ENCODE measurements at places on chromosomes 16 and 17.

DNA sequence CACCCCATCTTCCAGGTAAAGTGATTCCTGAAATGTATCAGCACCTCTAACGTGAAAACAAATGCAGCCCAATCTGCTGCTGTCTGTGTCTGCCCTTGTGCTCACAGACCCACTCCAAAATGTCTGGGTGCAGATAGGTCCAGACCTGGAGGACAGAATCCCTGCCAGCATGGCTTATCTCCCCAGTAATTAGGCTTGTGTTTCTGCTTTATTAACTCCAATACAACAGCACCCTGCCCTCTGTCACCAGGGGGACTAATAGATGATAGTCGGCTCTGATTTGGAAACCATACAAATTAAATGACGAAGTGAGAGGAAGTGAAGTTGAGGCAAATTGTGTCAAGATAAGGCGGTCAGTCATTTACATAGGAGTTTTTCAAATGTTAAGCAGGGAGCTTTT is 608.3 kb upstream of the SALL1 start:
- DNase-seq = no peak

DNA sequence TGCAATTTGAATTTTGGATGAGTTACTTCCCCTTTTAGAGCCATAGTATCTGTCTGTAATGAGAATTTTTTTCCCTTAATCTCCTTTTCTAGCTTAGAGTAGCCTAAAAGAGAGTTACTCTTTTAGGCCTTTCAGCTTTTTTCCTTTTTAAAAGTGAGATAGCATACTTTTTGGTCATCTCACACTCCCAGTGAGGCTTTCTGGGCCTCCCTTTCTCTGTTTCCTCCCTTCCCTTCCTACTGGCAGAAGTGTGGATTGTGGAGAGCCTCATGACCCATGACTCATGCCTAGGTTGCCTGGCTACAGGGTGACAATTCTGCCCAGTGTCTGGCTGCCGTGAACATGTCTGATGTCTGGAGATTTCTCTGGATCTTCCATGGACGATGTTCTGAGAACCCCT is 15.2 kb downstream of the KRT23 start:
- no peak for DNase-seq

GRCh38 chr17:81735264-81736102 is 23.4 kb downstream of the SLC25A10 start:
- DNase-seq = peak; percentile 71

DNA sequence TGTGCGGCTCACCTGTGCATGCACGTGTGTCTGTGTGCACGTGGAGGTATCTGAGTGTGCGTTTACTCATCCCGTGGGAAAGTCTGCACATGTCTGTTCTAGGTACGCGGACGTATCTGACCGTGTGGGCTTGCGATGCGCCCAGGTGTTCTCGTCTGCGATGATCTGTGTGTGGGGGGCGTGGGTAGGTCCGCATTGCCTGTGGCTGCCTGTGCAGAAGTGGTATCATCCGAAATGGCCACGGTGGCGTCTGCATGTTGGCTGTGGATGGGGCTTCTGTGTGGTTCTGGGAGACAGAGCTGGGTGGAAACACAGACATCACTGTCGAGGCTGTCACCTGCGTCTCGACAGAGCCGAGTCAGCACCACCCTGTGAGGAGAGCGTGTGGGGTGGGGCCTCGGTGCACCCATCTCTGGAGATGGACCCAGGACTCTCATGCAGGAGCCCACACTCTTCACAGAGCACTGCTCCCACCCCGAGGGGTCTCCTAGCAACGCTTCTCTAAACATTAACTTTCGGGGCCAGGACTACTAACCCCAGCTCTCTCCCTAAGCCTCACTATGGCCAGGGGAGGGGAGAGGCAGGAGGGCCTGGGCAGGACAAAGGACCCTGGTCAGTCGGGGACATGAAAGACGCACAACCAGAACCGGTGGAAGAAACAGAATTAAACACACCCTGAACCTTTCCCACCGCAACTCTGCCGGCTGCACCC is 8.4 kb downstream of the DPEP1 start:
- DNase-seq = no peak

GRCh38 chr17:16282522-16282921 is 65.5 kb downstream of the PIGL start:
- DNase-seq = no peak

DNA sequence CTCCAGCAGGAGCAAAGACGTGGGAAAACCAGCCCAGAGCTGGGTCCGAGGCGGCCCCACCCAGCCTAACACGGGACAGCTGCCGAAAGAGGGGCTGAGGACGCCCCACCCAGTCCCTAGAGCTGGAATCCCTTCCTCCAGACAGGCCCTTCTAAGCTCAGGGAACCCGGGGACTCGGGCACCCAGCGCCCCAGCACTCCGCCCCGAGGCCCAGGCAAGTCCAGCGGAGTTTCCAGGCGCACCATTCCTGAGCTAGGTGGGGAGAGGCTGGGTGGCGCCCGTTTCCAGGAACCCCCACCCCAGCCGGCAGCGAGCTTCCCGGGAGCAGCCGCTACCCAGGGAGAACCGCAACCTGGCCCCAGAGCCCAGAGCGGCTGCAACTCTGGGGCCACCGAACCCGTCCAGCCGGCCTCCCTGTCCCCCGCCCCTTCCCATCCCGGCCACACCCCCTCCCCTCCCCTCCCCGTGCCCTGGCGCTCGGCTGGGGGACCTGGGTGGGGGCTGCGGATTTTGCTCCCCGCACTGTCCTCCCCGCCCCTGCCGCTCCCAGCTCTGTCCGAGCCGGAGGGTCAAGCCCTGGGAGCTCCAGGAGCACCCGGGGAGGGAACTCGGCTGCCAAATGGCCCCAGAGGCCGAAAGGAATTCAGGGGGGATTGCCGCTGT is 536 bp downstream of the TMC6 start:
- peak; percentile 63 for DNase-seq

- no peak for DNase-seq
Observed at GRCh38 chr17:9968881-9969280, 63.8 kb upstream of the RCVRN start.

- DNase-seq = no peak
Observed at GRCh38 chr16:4803898-4804762, 1.7 kb upstream of the ROGDI start.

- DNase-seq = no peak
Observed at GRCh38 chr17:67801626-67802175, 23.6 kb upstream of the BPTF start.

GRCh38 chr17:64075913-64076312 is 54.0 kb downstream of the ERN1 start:
- DNase-seq = no peak

- DNase-seq = no peak
Observed at GRCh38 chr17:56599088-56599487, 5.6 kb downstream of the NOG start.

- no peak for DNase-seq
Observed at GRCh38 chr16:66289986-66290385, 76.5 kb upstream of the CDH5 start.

DNA sequence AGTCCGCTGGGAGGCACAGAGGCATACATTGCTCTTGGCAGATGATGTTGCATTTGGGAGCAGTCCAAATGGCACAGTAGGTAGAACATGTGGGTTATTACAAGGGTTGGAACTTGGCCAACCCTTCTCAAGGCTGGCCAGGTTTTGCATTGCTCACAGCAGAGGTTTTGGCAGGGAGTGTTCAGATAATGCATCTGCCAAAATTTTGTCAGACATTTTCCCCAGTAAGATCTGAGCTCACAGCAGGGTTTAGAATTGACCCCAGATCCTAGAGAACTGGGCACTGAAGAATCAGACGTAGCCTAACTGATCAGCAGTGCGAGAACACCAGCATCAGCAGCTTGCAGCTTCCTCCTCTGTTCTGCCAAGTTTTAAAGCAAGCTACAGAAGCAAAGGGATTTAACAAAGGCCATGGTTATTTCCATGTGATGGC is 468.8 kb upstream of the KIF2B start:
- DNase-seq = no peak

DNA sequence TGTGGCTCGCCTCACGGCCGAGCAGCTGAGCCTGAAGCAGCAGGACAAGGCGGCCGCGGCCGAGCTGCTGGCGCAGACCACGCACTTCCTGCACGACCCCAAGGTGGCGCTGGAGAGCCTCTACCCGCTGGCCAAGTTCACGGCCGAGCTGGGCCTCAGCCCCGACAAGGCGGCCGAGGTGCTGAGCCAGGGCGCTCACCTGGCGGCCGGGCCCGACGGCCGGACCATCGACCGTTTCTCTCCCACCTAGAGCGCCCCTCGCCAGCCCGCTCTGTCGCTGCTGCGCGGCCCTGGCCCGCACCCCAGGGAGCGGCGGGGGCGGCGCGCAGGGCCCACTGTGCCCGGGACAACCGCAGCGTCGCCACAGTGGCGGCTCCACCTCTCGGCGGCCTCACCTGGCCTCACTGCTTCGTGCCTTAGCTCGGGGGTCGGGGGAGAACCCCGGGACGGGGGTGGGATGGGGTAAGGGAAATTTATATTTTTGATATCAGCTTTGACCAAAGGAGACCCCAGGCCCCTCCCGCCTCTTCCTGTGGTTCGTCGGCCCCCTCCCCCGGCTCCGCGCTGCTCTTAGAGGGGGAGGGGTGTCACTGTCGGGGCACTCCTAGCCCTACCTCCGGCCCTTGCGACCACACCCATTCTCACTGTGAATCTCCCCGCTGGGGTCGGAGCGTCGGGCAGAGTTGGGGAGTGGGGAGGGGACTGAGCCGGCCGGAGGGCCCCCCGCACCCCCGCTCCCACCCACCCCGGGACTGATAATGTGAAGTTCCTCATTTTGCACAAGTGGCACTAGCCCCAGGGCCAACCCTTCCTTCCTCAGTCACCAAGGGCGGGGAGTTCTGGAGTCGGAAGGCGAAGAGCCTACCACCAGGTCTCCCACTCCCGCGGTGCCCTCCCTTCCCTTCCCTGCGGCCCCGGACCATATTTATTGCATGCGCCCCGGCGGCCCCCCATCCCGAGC is 4.0 kb downstream of the HIC1 start:
- peak; percentile 89 for DNase-seq

DNA sequence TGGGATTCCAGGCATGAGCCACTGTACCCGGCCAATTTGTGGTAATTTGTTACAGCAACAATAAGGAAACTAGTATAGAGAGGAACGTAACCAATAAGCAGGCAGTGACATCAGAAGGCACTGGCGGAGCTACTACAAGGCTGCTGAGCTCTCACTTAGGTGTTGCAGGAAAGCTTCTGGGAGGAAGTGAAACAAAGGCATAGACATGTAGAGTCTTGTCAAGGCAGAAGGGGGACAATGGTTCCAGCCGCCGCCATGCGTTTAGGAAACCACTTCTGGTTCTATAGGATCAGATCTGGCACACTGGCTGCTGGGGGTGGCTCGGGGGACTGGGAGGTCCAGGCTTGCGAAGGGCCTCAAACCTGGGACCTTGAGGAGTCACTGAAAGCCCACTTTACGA is 9.4 kb upstream of the CPSF4L start:
- peak; percentile 77 for DNase-seq

- DNase-seq = no peak
Observed at GRCh38 chr17:80694085-80694991, 149.7 kb downstream of the RPTOR start.

DNA sequence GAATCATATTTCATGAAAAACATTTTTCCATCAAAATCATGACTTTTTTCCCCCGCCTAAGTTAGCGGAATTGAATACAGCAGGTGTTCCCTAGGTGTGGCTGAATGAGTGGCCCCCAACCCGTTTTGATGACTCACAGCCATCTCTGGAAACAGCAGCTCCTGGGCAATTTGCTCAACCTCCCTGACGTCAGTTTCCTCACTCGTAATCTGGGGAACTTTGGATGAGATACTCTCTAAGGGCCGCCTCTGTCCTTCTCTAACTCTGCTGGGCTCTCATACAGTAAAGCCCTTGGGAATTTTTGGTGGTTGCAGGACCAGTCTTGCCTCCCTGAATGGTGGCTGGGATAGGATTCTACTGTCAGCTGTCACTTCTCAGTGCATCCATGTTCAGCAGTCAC is 11.6 kb upstream of the NTN1 start:
- DNase-seq = no peak

- no peak for DNase-seq
Observed at GRCh38 chr17:6506679-6507231, 49.6 kb downstream of the PITPNM3 start.

DNA sequence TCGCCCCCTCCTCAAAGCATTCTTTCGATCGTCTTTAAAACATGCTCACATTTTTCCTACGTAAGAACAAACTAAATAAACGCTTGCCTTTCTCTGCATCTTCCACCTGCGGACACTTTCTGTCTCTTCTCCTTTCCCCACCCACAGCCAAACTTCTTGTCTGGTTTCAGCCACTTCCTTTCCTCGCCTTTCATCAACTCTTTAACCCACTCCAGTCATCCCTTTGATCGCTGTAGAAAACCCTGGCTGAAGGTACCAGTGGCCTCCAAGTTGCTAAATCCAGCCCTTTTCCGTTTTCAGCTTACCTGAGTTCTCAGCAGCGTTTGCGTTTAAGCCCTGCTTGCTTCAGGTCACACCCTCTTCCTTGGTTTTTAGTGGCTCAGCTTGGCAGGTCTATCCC is 483 bp downstream of the RPA1 start:
- DNase-seq = no peak

DNA sequence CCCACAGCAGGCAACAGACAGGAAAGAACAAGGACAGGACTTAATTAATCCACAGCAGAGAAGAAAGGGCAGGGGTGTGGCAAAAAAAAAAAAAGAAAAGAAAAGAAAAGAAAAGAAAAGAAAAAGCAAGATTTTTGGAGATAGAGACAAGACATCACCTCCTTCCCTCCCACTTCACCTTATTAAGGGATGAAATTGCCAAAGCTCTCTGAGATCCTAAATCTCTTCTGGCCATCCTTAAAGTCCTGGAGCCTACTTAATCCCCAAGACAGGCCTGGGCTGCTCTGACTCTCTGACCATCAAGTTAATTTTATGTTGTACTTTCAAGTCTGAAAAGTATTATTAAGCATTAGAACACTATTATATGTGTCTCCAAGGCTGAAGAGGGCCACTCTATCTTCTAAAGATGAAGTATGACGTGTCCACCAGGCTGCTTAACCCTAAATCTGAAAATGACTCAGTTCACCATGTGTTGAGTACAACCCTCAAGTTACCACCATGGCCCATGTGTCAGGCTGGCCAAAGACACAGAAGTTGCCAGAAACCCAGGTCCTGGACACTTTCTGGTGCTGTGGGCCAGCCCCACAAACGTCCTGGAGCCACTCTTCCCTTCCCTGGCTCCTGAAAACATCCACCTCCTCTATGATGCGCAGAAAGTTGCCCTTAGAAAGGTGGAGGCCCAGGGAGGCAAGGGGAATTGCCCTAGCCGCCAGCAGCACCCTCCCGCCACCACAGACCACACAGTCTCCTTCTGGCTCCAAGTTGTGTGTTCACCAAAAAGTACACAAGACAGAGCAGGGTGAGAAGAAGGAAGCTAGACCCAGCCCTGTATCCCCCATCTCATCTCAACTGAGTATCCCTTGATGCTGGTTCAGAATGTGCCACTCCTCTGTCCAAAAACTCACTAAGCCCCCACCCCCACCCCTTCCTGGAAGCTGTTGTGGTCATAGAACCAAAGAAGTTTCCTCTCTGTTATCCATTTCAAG is 2.7 kb downstream of the SOCS1 start:
- peak; percentile 57 for DNase-seq

All from GM13977 (cell line).